Left forelimb (tissue), 1 donor: ENCODE measurements at places on chromosomes 16 and 17.
A peak's percentile ranks its signal among the peaks of the same experiment; 100 is the strongest.

- DNase-seq: no peak
Measured at GRCh38 chr16:24035127-24035842, 199.5 kb downstream of the PRKCB start.

DNA sequence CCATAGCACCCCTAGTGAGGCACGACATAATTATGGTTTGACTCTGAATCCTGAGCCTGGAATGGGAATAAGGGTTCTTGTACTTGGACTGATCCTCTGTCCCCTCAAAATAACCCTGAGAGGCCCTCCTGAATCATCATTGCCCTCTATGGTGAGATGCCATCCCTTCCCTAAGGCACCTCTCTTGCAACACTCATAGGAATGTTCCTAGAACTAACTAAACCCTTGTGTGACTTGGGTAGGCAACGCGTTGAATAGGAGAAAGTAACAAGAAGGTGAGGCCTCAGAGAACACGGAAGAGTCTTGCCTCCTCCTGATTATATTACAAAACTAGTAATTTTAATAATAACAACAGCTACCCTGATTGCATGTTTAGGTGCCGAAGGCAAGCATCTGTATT, 189.1 kb upstream of the ANKFN1 start:
- DNase-seq: no peak

GRCh38 chr17:59493867-59494266, 71.5 kb upstream of the DHX40 start:
- no peak for DNase-seq

GRCh38 chr17:55294042-55294751, 29.4 kb downstream of the HLF start:
- no peak for DNase-seq

DNA sequence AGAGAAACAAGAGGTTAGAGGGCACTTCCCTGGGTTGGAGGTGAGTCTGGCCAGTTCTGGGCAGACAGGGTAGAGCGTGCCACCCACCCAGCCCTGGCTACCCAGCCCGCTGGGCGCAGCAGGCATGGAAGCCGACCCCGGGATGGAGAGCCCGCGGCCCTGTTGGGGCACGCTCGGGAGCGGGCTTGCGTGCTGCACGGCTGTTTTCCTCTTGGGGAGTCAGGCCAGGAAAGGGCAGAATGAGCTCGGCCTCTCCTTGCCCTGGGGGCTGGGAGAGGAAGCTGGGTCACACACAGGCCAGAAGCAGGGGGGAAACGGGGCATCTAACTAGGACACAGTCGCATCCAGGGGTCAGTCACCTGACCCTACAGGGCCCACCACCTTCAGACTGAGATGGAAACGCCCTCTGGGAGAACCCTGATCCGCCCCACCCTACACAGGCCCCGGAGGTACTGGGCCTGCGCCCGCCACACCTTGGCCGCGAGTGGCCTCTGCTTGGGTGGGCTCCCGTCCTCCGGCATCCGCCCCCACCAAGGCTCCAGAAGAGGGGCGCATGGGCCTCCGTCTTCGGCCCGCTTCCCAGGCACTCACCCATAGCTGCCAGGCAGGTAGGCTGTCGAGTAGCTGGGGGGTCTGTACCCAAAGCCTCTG, 1.2 kb downstream of the SOX15 start:
- no peak for DNase-seq

GRCh38 chr17:58648236-58648635, 43.6 kb downstream of the TEX14 start:
- no peak for DNase-seq

GRCh38 chr17:27324771-27325339, 30.9 kb downstream of the WSB1 start:
- no peak for DNase-seq

GRCh38 chr16:4561596-4561995, 5.5 kb downstream of the C16orf96 start:
- DNase-seq: no peak

DNA sequence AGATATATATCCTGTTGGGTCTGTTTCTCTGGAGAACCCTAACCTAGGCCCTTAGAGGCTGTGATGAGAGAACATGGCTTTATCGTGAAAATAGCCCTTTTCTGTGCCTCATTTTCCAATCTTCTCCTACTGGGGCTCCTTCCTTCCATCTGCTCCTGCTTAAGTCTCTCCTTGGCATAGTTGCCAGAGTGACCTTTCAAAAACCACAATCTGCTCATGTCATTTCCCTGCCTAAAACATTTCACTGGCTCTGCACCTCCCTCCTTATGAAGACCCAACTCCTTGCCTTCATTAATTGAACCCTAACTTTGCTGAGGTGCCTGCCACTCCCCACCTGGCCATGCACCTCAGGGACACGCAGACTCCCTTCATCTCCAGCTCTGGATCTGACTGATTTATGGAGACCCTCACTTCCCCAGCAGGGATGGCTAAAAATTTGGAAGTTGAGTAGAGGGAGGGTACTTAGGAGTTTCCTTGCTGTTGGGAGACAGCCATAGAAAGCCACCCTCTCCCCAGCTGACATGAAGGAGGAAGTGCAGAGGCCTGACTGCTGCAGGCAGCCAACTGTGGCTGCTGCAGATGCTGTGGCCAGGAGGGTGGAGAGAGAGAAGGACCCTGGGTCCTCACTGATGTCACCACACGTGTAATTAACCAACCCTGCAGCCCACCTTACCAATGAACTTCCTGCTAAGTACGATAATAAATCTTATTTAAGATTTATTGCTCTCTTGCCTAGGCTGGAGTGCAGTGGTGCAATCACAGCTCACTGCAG, 6.3 kb upstream of the GGA2 start:
- DNase-seq: no peak

DNA sequence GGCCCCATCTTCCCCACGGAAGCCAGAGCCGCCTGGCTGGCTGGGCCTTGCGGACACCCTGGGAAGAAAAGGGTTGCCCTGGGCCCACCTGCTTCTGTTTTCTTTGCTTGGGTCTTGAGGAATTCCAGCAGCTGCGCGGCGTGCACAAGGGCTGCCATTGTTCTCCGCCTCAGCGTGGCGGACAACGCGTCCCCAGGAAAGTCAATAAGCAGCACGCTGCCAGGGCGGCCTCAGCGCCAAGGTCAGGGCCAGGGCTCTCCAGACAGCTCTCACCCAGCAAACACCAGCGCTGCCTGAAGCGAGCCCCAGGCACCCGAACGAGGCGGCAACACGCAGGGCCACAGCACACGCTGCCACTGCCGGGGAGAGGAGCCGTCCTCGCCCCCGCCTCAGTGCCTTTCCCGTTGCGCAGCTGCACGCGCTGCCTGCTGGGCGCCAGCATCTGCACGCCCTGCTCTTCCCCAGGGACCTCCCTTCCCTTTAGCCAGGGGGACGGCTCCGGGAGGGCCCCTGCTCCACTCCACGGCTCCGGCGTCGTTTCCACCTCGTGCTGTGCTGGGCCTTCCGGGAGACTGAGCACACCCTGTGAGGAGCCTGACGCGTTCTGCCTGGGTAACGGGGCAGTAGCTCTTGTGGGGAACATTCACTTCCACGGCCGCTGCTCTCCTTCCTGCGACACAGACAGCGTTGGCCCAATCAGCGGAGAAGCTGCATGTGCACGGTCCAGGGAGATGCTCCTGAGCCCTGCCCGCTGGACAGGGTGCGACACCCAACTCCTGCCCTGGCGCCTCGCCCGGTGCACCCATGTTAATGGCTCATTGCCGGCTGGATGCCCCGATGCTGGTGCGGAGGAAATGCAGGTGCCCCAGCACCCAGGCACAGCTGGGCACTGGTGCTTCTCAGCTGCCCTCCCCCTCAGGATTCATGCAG, 57.8 kb downstream of the LMF1 start:
- DNase-seq: peak; percentile 76

GRCh38 chr17:4953451-4953961, 2.6 kb downstream of the ENO3 start:
- no peak for DNase-seq

- DNase-seq: peak; percentile 22
Measured at GRCh38 chr16:57619133-57619605, 9.3 kb upstream of the ADGRG1 start.

DNA sequence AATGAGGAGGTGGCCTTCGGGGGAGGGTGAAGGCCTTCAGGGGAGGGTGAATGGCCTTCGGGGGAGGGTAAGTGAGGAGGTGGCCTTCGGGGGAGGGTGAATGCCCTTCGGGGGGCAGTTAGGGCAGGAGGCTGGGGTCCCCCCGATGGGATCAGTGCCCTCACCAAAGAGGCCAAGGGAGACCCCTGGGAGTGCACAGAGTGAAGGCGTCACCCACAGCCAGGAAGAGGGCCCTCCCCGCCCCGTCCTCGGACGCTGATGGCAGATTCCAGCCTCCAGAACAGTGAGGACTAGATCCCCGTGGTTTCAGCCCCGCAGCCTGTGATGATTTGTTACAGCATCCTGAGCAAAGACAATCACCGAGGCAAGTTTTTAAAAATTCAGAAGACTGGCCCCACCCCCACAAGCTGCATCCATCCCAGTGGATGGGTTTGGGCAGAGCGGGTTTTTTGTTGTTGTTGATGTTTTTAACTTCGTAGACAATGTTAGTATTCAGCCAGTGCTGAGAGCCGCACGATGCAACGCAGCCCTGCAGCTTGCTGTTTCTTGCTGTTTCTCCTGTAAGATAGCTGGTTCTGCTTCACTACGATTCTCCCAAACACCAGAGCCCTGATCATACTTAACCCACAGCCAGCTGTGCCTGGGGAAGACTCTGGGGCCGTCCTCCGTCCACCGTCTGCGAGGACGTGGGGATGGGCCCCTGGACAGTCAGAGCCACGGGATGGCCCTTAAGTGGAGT, 40.7 kb upstream of the CBFA2T3 start:
- DNase-seq: no peak

GRCh38 chr16:3774156-3774767, 56.9 kb upstream of the TRAP1 start:
- DNase-seq: no peak

- no peak for DNase-seq
Measured at GRCh38 chr17:9071811-9072498, 50.6 kb downstream of the NTN1 start.

DNA sequence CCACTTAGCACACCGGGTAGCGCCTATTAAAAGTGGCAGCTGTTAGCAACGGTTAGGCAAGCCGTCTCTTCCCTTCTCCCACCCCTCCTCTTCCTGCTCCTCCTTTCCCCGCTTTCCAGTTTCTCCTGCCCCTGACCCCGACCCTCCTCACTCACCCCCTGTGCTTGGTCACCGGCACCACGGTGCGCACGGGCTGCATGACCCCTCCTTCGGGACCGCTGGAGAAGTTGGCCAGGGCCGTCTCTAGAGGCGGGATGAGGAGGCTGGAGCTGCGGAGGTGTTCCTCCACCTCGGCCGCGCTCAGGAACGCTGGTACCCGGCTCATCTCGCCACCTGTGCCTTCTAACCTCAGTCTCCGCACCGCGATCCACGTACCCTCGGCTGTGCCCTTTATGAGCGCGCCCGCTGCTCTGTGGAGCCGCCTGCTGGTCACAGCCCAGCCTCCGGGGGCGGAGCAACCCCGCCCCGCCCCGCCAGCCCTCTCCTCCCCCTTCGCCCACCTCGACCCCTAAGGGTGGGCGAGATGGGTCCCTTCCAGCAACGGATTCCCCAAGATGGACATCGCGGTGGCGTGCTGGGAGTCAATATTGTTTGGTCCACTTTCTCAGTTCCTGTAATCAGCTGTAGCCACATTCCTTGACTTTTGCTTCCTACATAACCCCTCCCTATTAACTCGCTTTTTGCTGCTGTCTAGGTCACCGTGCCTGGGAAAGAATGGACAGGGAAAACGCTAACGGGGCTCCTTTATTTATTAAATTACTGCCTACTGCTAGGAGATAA, at the start of gene CRYM:
Gene CRYM (minus strand): TSS at position 364 of the 780 bp plus-strand sequence. CDS start 39 bp downstream, at position 325.
- peak; percentile 68 for DNase-seq

DNA sequence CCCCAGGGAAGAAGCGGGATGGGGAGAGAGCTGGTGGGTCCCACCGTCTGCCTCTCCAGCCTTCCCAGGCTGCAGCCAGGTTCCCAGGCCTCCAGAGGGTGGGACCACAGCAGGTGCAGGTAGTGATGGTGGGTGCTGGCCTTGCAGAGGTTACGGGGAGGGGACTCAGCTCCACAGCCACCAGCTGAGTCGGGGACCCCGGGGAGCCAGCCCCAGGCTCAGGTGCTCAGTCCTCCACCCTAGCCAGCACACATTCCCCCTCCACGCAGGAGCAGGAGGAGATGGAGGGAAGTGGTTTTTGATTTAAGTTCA, 5.0 kb downstream of the TP53I13 start:
- DNase-seq: no peak

GRCh38 chr16:50899951-50900350, 158.1 kb downstream of the CYLD start:
- DNase-seq: no peak

- no peak for DNase-seq
Measured at GRCh38 chr17:31466096-31466760, 74.8 kb downstream of the RAB11FIP4 start.

DNA sequence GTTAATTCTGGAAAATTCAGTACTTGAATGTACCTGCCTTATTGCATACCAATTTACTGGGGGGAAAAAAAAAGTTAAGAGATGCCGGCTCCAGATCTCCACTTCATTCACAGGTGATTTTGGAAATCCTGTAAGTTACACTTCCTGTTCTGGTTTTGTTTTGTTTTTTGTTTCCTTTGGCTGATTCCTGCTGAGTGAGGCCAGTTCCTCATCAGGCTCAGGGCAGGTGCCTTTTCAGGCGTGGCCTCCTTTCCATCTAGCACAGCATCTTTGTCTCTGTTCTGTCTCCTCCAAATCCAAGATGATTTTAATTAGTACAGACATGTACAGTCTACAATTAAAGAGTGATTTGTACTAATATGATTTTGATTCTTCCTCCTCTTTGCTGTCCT, 19.2 kb downstream of the CYB561 start:
- peak; percentile 11 for DNase-seq

GRCh38 chr16:66751992-66752322, 548 bp upstream of the DYNC1LI2 start:
- no peak for DNase-seq

DNA sequence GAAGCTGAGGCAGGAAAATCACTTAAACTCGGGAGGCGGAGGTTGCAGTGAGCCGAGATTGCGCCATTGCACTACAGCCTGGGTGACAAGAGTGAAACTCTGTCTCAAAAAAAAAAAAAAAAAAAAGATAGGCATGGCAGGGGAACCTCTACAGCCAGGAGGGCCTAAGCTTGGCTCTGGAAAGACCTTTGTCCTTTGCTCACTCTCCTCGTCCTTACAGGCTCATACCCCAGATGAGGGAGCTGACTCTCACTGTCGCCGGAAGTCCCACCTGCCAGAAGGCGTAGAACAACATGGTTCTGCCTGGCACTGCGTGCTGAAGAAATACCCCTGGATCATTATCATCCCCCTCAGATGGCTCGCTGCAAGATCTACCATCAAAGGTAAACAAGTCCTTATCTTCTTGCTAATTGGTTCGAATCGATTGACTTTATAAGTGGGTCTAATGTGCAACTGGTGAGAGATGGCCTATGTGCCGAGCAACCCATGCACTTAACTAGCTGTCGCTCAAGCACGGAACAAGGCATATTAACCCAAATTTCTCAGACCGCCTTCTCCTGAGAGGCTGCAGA, 29.7 kb downstream of the RTN4RL1 start:
- no peak for DNase-seq
